Left lobe of liver (tissue), 2 donors: ENCODE measurements at places on chromosomes 13 and 19. TPM values are rescaled to one million over a fixed set of nuclear protein-coding genes. Genes with fewer than 3 reads are reported as not detected.

- no peak for DNase-seq
These were observed 63.9 kb upstream of the DOCK9 start for GRCh38 chr13:99041788-99042187.

GRCh38 chr19:29533578-29534544 lies 8.1 kb downstream of the VSTM2B start:
- no peak for DNase-seq

DNA sequence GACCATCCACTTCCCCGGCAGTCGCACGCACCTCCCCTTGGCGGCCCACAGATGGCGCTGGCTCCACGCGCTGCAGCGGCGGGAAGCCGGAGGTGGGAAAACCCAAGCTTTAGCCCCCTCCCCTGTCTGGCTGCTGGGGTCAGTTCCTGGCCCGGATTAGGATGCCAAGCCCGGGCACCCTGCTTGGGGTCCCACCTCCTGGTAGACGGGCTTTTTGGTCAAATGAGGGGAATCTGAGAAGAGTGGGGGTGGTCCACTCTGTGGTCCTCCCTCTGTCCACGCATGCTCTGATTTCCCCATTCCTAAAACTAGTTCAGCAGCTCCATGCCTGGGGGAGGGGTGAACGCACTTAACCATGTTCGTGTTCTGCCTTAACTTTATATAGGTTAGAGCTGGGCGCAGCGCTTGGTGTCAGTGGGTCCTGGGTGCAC lies 8.1 kb upstream of the ADGRE2 start:
- peak; percentile 46 for DNase-seq

Gene ZNF491
- total RNA-seq: 1.3 TPM

Gene CGB3
- not detected for total RNA-seq
